Stimulated activated CD4-positive, alpha-beta T cell treated with anti-CD3 and anti-CD28 coated beads, Interleukin-1b, Interleukin-23, amount 100 ng/mL, for 48 hours (primary cell): ENCODE measurements at places on chromosomes 1 and 21.

DNA sequence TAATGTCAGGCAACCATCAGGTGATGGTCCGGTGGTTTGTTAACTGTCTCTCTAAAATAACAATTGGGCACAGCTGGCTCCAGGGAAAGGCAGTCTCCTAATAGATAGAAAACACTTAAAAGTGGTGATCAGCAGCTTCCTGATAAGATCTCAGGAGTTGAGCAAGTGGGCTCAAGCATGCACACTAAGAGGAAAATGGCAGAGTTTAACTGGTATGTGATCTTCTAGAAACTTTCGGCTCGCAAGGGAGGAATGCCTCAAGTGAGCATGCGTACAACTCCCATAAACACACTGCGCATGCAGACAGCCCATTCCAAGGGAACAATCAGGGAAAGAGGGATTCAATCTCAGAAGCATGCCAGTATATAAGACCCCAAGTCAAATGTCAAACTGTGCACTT, 52.2 kb upstream of the VTCN1 start:
- no peak for DNase-seq

GRCh38 chr1:17739050-17739449, 16.1 kb upstream of the ACTL8 start:
- DNase-seq, result no peak

DNA sequence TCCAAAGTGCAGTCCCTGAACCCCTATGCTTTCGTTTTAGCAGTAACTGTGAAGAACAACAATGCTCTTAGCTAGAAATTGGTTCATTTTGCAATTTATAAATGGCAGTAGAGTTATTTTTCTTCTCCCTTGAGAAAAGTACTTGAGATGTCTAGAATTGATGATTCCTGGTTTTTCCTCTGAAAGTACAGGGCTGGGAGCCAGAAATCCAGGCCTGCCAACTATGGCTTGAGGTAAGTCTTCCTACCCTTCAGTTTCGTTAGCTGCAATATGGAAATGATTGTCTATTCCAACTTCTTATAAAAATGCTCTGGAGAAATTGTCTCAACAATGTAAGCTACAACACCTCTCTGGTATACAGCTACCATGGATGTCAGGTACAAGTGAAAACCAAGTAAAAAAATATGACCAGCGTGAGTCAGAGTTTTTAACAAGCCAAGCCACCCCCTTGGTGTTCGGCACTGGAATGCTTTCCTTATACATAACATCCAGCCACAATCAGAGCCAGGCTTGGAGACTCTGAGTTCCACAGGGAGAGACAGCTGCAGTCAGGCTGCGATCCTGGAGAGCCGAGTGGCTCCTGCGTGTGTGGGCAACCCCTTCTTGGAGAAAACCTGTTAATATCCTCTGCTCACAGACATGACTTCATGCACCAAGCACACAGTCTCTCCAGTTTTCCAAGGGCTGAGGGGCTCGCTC, 22.0 kb downstream of the TSPAN2 start:
- no peak for DNase-seq

GRCh38 chr1:207499573-207499972, 3.6 kb downstream of the CR1 start:
- peak; percentile 67 for DNase-seq

DNA sequence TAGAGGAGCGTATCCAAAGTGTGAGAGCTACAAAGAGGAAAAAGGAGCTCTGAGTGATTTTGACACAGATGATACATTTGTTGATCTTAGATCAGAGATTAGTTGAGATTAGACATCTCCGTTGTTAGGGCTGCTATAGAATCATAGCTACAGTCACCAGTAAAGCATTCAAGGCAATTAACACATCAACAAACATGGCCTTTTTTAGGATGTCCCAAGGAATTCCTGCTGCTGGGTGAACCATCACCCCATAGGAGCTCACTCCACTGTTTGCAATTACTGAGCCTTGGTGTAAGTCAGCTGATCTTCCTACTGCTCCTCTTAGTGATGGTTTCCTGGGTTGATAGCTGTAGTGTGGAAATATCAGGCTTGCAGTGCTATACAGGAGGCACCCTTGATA, 6.7 kb upstream of the RSRP1 start:
- no peak for DNase-seq

- no peak for DNase-seq
Observed at GRCh38 chr1:214136324-214136919, 144.5 kb upstream of the SMYD2 start.

DNA sequence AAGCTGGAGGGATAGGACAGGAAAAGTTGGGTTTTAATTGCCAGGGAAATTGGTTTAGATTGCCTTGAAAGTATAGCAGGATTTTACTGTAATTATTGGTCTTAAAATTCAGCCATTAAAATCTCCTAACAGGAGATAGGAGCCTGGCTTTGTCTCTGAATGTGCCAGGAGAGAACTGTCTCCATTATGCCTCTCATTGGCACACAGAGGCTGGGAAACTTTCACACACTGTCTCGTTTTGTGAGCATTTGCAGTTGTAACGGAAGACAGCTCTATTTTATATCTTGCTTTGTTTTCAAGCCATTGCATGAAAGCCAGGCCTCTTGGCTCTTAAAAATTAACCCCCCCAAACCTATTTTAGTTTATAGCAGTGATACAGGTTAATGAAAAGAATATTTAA, 12.5 kb downstream of the DNAJC6 start:
- no peak for DNase-seq

DNA sequence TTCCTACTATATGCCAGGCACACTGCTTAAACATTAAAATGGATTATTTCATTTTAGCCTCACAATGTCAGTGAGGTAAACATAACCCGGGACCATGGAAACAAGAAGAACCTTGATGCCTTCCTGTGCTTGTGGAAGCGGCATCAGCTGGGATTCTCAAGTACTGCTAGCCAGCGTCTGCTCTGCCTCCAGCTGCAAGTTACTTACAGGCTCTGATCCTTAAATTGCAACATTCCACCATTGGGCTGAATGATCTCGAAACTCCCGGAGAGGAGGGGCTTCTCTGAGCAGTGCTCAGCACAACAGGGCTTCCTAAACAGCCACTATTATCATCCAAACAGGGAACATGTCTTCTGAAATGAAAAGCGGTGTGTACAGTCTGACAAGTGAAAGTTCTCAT, 6.7 kb upstream of the MAN1C1 start:
- DNase-seq, result no peak

GRCh38 chr1:248914796-248915381, 8.9 kb downstream of the PGBD2 start:
- no peak for DNase-seq

GRCh38 chr21:43578677-43579303, 80.5 kb downstream of the HSF2BP start:
- DNase-seq, result no peak

DNA sequence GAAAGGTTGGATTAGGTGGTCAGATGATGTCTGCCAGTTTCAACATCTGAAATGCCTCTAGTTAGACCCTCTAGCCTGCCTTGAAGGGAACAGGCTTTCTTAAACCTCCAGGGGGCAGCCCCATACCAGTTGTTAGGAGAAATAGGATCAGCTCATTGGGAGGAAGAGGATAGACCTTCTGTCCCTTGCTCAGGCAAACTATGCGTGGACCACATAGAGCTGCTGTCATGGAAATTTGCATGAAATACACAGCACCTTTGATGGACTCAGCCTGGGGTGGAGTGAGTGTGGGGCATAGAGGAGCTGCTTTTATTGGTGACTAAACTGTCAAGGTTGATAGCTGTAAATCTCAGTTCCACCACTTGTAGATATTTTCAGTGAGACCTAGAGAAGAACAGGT, 38.4 kb upstream of the SPAG17 start:
- no peak for DNase-seq

- DNase-seq, result no peak
Observed at GRCh38 chr1:85607126-85607920, 26.8 kb downstream of the CCN1 start.

DNA sequence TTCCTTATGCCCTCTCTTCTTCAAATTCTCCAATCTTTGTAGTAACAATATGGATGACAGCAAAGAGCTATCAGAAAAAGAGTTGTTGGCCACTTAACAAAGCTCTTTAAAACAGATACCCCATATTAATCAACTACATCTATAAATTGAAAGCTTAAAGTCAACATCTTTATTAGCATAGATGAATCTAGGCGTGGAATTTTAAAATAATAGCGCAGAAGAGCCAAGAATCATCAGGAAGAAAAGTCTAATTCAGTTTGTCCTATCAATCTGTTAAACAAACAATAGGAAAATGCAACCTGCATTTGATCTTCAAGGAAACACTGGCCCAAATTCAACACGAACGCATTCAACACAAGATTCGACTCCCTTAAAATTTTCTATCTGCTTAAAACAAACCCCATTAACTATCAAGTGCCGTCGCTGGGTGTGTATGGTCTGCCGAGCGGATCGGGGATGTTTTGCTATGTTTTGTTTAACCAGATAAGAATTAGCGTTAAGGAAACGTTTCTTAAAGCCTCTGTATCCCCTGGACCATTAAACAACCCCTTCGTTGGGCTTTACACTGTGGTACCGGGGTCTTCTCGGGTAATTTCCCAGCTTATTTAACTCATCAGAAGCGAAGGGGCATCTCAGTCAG, 1.0 kb downstream of the LYST start:
- DNase-seq, result no peak

- no peak for DNase-seq
Observed at GRCh38 chr1:218829097-218829496, 344.6 kb upstream of the LYPLAL1 start.

GRCh38 chr1:167510881-167511280, 7.4 kb downstream of the CD247 start:
- DNase-seq, result no peak

GRCh38 chr1:29696656-29697390, 460.5 kb downstream of the PTPRU start:
- no peak for DNase-seq

DNA sequence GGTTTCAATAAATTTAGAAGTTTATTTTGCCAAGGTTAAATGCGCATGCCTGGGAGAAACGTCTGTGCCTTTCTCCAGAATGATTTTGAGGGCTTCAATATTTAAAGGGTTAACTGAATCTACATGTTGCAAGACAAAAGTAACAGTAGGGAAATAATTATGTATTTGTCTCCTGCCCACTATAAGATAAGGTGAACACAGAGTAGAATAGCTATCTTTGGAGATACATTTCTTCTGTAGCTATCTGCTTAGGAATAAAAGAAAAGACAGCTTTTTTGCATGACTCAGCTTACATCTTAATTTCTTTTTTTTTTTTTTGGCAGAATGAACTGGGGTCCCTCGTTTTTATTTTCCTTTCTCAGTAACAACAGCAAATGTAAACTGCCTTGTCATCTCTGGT, 1351.6 kb downstream of the AMY1C start:
- DNase-seq, result no peak

DNA sequence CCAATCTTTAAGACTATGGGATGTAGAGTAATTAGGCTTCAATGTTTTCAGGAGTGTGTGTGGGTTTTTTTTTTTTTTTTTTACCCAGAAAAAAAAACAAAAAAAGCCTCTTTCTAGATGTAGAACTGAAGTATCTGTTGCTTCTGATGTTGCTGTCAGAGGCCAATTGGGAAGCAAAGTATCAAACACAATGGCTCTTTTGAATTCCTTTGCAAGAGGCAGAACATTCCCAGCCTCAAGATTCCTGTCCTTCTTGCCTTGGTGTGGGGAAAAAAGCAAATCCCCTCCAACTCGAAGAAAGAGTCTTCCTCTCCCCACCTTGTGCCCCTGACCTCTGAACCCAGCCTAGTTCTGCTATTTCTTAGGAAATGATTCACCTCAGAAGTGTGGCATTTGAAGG, 55.4 kb upstream of the LMO4 start:
- no peak for DNase-seq

DNA sequence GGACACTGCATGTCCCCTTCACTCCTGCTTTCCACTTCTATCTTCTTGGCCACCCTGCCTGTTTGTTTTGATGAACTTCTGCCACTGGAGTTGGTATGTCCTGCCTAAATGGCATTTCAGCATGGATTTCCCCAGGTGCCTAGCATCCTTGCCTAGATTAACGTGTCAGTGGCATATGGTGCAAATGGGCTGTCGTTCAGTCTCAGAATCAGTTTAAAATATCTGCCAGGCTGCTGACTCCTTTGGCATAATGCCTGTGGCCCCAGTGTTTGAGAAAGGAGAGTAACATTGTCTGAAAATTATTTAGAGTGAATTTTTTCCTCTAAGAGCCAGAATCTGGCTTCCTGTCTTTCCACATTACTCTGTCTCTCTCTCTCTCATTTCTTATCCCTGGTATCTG, 64.9 kb upstream of the BARHL2 start:
- no peak for DNase-seq

DNA sequence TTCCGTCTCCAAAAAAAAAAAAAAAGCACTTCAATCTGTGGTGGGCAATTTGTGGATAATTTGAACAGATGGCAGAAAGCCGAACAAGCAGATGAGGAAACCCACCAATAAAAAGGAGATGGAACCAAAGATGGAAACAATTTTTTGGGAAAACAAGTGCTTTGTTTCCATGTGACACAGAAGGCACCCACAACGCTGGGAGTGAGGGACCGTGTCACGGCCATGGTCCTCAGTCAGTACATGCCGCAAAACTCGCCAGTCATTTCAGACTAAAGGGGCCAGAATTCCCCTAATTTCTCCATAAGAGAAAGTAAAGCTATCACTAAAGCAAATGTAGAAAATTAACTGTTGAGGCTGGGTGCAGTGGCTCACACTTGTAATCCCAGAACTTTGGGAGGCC, 5.0 kb downstream of the CCNL2 start:
- no peak for DNase-seq

DNA sequence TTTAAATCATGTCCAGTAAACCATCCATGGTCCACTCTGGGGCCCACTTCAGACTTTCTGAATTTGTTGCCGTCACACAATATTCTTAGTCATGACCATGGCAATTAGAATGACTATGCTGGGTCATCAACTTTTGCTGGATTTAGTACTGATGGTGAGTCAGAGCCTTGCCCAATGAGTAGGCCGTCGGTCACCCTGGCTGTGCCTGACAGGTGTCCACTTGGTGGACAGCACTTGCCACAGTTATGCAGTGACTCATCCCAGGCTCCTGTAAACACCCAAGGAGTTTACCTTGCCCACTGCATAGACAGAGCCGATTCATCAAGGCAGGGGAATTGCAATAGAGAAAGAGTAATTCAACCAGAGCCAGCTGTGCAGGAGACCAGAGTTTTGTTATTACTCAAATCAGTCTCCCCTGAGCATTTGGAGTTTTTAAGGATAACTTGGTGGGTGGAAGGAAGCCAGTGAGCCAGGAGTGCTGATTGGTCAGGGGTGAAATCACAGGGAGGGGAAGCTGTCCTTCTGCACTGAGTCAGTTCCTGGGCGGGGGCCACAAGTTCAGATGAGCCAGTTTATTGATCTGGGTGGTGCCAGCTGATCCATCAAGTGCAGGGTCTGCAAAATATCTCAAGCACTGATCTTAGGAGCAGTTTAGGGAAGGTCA, 333.8 kb downstream of the PTPRU start:
- DNase-seq, result no peak

- no peak for DNase-seq
Observed at GRCh38 chr1:185598332-185598731, 135.9 kb upstream of the HMCN1 start.

DNA sequence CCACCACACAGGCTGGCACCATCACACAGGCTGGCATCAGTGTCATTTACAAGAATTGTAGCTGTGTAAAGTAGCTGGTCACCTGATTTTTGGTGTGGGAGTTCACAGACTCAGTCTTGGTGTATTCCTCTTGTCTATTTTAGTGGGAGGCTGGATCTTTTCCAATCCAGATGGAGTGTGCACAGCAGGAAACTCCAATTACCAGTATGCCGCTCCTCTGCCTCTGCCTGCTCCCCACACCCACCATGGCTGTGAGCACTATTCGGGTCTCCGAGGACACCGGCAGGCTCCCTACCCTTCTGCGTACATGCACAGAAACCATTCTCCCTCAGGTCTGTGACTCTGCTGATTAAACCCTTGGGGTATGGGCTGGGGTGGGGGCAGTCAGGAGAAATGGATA, 24.2 kb downstream of the TBX19 start:
- no peak for DNase-seq

GRCh38 chr1:52967666-52968065, 40.6 kb downstream of the SCP2 start:
- DNase-seq, result no peak
